ENCODE measurements at places on chromosomes 16 and 17. TPM values are rescaled to one million over a fixed set of nuclear protein-coding genes. Genes with fewer than 3 reads are reported as not detected.

GRCh38 chr16:27175888-27176287 is 27.4 kb upstream of the KDM8 start:
- peaks cover 4% of the 10 kb centered on the region for H3K4me1 ChIP-seq
- H3K27ac ChIP-seq = no peak overlapping the region
- H3K4me3 ChIP-seq = no peak overlapping the region
- H3K27me3 ChIP-seq = no peaks in the 10 kb centered on the region
- no peaks in the 10 kb centered on the region for H3K36me3 ChIP-seq

DNA sequence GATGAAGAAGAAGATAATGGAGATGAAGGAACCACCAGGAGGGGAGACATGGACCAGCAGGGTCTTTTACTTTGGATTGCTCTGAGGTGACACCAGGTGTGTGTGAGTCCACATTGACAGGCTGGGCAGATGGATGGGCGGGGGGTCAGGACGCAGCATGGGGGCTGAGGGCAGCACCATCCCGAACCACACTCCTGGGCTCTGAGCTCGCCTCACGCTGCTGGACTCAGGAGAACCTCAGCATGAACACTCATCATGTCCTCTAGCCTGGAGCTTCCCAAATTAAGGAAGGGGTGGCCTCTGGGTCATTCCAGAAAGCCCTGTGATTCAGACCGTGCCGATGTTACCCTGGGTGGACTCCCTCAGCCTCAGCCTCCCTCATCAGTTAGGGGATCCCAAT is 50.4 kb upstream of the MAP3K14 start:
- H3K27me3 ChIP-seq = no peaks in the 10 kb centered on the region
- no peaks in the 10 kb centered on the region for H3K36me3 ChIP-seq
- no peak for DNase-seq
- peaks cover under 1% of the 10 kb centered on the region for H3K4me1 ChIP-seq
- H3K4me3 ChIP-seq = no peak overlapping the region

- no peak overlapping the region for H3K4me3 ChIP-seq
- peaks cover 2% of the 10 kb centered on the region for H3K4me1 ChIP-seq
- no peak for DNase-seq
- H3K36me3 ChIP-seq = no peaks in the 10 kb centered on the region
- H3K27me3 ChIP-seq = no peaks in the 10 kb centered on the region
These were observed 7.6 kb upstream of the PKMYT1 start for GRCh38 chr16:2987833-2988232.

CDYL2 gene
- total RNA-seq = 2.9 TPM

EIF3C gene
- total RNA-seq = 163 TPM
